ENCODE measurements at places on chromosomes 11 and 22.

GRCh38 chr22:50199829-50200460 is 866 bp upstream of the SELENOO start:
- DNase-seq = no peak

- DNase-seq = no peak
Measured at GRCh38 chr22:27637604-27638003, 164.0 kb downstream of the MN1 start.

DNA sequence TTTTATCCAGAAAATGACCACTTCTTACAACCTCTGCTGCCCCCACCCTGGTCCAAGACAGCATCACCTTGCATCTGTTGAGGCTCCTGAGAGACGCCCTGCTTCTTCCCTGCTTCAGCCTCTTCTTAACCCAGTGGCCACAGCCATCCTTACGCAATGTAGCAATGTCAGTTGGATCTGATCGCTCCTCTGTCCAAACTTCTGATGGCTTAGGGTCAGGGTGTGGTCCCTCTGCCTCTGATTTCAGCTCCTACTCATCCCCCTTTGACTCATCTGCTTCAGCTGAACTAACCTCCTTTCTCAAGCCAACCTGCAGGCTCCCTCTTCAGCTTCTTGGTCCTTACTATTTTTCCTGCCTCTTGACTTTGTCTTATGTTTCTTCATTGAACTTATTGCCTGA is 280.8 kb downstream of the KIRREL3 start:
- DNase-seq = no peak

GRCh38 chr22:44068422-44069191 is 44.5 kb downstream of the PARVB start:
- DNase-seq = no peak

DNA sequence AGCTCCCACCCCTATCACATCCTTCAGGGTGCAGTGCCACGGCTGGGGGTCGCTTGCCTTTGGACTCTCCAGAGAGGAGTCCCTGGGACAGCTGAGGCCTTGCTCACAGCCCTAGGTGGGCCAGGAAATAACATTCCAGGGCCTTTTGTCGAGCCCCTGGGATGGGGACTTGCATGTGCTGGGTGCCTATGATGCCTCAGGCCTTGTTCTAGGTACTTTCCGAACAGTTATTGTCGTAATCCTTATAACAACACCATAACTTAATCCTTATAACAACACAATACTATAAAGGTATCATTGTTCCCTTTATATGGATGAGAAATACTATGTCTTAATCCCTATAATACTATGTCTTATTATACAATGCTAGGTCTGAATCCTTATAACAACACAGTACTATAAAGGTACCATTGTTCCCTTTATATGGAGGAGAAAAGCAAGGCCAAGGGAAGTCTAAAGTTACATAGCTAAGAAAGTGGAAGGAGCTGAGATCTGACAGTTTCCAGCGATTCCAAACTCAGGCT is 236.5 kb downstream of the ST3GAL4 start:
- DNase-seq = no peak

GRCh38 chr11:2844116-2844842 is 41.3 kb downstream of the CDKN1C start:
- DNase-seq = no peak

DNA sequence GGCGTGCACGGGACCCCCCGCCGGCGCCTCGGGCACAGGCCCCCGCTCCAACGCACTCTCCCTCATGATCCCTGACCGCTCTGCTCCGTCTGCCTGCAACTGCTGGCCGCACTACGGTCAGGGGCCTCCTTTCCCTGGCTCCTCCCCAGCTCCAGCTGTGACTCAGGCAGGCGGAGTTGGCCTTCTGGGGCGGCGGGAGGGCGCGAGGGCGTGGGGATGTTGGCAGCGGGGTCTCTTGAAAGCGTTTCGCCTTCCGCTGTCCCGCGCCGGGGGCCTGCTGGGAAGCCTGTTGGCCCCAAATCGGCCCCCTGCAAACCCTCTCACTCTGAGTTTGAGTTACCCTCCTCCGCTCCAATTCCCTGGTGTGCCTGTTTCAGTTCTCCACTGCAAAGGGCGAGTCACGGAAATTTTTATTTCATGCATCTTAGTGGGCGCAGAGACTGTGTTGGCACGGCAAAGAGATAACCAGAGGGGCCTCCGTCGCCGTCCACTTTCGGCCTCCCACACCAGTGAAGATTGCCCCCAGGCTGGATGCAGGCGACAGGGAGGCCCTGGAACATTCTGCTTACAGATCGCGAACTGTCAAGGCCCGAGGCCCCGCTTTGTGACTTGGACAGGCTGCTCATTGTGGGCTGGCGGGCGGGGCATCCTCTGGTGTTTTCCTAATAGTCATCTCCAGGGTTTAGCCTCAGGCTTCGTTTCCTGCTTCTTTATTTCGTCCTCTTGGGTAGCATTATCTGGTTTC is at the start of gene CAVIN3:
CAVIN3 (minus strand) TSS at position 91 of the 745 bp plus-strand sequence; CDS start at position 66, 25 bp downstream.
- no peak for DNase-seq

DNA sequence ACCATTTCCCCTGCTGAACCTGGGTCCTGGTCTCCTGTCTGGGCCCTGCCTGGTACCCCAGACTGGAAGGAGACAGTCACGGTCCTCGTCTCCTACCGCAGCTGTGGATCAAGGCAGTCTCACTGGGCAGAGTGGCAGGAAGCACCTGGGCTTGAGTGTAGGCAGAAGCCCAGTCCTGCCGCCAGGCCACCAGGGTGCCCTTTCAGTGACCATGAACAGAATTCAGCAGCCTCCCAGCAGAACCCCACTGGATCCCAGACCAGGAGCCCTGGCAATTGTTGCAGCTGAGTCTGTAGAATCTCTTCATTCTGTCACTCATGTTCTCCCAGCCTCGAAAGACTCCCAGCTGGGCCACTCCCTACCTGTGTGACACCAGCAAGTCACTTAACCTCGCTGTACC is 25.5 kb upstream of the CREB3L1 start:
- DNase-seq = no peak

DNA sequence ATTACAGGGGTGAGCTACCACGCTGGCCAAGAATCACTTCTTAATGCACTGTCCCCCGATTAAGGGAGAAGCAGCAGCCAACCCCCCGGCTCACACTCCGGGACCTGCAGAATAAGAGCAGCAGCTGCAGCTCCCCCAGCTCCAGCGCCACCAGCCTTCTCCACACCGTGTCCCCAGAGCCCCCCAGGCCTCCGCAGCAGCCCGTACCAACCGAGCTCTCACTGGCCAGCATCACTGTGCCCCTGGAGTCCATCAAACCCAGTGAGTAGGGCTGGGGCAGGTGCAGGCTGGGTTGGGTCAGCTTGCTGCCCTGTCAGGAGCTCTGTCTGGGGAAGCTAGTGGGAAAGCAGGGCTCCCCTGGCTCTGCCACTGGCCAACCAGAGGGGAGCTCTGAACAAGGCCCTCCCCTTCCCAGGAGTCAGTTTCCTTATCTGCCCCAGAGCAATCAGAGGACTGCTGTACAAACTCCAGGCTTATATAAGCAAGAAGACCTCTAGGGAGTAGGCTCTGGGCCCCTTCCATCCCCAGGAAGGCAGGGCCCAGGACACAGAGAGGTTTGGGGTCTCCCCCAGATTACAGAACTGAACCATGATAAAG is 8.5 kb upstream of the SH3BP1 start:
- DNase-seq = no peak

DNA sequence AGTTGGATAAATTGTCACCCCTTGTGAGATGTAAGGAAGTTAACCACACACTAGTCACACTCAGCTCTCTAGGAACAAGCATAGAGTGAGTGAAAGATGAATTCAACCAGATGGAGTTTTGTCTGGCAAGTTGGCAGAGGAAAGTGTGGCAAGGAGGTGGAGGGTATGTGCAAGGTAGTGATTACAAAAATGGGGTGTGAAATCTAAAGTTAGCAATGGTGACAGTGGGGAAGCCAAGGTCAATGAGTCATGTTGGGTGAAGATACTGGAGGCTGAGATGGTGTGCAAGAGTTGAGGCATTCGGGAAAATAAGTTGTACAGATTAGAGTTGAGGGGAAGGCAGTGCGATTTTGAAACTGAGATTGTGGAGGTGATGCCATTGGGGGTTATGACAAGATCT is 33.7 kb downstream of the MRGPRX2 start:
- no peak for DNase-seq
